ENCODE measurements at places on chromosomes 3 and 15.

- DNase-seq: no peak
Observed at GRCh38 chr3:48429960-48430707, at the start of gene PLXNB1. Gene PLXNB1, minus strand, starts transcription at chr3:48430086. Its CDS starts 5,475 bp downstream, at chr3:48424611.

DNA sequence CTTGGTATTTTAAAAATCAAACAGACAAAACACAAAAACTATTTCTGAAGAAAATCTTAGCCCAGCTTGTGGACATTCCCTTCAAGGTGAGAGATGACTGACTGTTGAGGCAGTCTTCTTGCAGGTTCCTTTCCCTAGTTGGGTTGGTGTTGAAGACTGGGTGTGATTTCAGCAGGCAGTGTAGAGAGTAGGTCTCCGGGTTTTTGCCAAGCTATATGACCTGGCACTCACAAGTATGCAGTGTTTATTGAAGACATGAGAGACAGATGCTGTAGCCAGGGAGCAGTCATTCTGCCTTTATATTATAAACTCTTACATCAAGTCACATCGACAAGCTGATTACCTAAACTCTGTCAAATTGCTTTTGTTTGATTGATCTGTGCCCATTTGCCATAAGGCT is 17.5 kb downstream of the SENP8 start:
- DNase-seq: no peak

DNA sequence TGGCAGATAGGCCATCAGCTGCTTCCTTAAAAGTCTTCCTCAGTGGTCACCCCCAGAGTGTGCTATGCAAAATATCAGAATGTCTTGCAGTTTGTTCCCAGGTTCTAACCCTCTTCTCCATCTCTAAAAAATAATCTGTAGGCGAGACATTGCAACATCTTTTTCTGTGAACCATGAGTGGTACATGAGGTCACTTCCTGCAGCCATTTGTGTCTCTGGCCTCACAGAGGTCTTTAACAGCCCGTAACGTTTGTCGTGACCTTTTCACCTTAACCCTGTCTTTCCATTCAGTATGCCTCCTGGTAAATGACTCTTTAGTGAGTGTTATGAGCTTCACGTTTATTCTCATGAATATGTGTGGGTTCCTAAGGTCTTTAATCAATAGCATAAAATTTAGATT is 145.4 kb downstream of the KLHL25 start:
- no peak for DNase-seq

DNA sequence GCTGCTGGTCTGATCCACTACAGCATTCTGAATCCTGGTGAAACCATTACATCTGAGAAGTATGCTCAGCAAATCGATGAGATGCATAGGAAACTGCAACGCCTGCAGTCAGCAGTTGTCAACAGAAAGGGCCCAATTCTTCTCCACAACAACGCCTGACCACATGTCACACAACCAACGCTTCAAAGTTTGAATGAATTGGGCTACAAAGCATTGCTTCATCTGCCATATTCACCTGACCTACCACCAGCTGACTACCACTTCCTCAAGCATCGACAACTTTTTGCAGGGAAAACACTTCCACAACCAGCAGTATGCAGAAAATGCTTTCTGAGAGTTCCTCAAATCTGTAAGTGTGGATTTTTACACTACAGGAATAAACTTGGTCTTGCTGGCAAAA is 54.7 kb upstream of the C2CD4B start:
- DNase-seq: no peak

DNA sequence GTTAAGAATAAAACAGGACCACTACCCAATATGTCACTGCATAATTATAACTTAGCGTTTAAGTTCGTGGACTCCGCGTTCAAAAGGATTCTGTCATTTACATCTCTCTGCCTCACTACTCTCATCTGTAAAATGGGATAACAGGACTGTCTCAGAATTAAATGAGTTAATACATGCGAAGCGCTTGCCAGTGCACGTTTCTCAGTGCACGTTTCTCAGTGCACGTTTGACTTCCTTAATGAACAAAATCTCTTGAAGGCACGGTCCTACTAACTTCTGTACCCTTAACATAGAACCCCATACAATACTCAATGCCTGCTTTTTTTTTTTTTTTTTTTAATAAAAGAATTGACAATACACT is 499 bp downstream of the RABL3 start:
- DNase-seq: no peak

All from activated CD8-positive, alpha-beta memory T cell treated with anti-CD3 and anti-CD28 coated beads for 1 hour (primary cell).